CD8-positive, alpha-beta memory T cell (primary cell): ENCODE measurements at places on chromosomes 7 and 10.

DNA sequence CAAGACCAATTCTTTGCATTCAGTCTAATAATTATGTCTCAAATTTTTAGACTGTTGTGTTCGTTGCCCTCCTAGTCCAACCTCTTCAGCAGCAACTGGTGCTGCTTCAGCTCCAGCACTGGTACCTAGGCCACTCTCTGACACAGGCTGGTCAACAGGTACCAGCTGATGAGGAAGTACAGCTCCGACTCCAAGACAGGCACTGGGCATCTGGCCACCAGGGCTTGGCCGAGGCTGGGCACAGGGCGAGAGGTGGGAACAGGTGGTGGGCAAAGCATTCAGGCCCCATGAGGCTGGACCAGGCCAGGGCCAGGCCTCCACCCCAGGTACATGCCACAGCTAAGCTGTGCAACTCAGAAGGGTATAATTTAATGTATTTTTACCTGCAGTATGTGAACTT, 151.5 kb upstream of the AGR3 start:
- DNase-seq = no peak

DNA sequence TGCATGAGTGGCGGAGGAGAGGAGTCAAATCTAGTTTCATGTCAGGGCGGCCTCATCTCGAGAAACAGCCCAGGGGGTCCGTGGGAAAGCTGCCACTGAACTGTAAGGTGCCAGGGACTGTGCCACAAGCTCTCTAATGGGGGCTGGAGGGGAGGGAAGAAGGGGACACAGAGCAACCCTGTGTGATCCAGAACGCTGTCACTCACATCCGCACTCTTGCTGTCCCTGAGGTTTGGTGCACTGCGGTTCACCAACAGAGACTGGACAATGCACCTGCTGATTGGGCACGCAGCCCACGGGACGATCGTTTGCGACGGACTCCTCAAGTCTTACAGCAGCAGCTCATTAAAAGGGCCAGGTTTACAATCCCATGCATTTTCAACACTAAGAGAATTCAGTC, 47.7 kb downstream of the AMZ1 start:
- no peak for DNase-seq

DNA sequence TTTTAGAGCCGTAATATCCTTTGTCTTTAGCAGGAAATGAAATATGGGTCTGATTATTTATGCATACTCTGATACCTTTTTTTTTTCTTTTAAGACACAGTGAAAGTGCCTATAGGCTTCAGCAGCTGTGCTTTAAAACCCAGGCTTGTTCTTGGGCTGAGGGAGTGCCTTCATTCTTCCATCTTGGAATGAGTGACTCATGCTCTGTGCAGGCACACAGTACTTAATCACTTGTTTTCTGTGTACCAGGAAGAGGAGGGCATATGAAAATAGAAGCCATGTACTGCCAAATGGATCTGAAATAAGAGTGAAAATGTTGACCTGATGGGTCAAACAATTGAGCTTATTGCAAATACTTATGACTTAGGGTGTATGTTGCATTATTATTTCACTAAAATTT, 12.0 kb downstream of the INPP5F start:
- no peak for DNase-seq

DNA sequence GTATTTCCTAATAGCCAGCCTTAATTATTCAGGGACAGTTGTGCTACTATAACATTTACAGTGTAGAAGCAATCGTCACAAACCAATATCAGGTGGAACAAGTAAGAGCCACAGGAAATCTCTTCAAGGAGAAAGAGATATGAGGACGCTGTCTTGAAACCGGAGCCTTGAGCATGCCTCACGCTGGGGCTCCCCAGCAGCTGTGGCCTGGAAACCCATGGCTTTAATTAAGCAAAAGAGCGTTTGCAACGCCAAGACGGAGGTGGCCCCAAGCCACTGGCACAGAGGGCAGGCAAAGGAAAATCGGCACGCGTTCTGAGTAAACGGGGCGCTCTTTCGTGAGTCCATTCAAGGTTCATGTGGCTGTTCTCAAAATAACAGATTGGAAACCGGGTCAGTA, 84.4 kb downstream of the C10orf90 start:
- DNase-seq = no peak

DNA sequence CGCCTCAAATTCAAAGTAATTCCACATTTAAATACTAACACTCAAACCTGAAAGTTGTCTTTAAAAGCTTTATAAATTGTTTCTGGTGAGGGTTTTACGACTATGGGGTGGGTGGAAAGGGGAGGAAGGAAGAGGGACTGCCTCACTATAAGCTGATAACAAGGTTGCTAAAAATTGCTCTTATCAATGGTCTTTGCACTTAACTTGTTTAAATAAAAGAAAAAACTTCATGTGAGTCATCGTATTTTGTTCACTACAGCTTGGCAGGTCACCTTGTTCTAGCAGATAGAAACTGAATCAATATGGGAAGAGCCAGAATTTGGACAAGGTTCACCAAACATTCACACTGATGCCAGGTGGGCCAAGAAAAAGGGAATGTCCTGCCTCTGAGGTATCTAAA, 129.2 kb downstream of the TES start:
- no peak for DNase-seq

DNA sequence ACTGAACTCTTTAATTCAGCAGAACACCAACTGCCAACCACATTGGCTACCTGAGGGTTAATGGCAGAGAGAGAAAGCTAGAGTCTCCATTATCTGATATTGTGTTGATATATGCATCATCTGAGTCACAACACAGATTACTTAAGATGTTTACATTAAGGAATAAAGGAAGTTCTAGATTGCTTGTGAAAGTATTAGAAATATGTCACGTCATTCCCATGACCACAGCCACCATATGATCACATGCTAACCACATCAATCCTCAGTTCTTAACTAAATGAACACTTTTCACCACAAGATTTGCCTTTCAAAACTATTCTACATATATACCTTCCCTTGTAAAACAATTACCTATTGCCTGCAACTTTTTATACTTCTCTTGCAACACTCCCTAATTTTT, 337.9 kb downstream of the FGFR2 start:
- no peak for DNase-seq

DNA sequence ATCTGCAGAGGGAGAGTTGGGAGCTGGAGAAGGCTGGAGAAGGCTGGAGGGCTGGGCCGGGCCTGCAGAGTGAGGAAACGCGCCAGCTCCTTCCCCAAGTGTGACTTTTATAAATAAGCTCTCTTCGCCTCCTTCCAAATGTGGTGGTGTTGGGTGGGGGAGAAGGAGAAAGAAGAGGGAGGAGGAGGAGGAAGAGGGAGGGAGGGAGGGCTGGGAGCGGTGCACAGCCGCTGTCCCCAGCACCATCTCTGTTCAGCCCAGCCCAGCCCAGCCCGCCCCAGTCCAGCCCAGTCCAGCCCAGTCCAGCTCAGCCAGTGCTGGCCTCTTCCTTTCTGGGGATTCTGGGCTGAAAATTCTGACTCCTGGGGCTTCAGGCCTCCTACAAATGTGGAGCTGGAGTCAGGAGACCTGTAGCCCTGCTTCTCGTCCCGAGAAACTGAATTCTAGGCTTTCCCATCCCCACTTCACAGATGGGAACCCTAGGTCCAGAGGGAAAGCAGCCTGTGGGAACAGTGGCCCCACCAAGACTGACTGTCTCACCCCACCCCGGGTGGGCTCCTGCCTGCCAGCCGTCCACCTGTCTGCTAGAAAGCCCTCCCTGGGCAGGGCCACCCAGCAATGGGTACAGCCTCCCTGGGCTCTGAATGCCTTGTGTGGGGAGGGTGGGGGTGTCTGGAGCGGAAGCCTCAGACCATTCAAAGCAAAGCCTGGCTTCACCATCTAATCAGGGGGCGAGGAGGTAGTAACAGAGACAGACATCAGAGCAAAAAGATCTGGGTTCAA, 2.3 kb downstream of the STX1A start:
- DNase-seq = no peak

GRCh38 chr7:85324145-85324799, 137.4 kb upstream of the SEMA3D start:
- DNase-seq = no peak

DNA sequence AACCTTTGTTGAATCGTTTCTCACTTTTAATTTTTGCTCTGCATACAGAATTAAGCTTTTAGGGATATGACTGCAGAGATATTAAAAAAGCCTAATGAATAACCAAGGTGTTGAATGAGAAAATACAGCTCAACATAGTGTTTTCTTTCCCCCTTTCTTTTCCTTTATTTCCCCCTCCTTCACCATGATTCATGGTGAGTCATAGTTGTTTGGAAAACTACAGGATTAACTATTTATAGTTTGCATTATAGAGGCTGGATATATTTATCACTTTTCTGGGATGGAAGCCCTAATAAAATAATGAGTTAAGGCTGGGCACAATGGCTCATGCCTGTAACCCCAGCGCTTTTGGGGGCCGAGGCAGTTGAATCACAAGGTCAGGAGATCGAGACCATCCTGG, 115.0 kb downstream of the DNAJB9 start:
- no peak for DNase-seq

DNA sequence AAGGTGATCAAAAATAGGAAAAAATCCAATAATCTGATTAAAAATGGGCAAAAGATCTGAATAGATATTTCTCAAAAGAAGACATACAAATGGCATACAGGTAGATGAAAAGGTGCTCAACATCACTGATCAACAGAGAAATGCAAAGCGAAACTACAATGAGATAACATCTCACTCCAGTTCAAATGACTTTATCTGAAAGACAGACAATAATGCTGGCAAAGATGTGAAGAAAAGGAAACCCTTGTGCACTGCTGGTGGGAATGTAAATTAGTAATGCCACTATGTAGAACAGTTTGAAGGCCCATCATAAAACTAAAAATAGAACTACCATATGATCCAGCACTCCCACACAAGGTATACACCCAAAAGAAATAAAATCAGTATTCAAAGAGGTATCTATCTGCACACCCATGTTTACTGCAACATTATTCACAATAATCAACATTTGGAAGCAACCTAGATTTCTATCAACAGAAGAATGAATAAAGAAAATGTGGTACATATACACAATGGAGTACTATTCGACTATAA, 85.0 kb downstream of the LRRN3 start:
- no peak for DNase-seq

- DNase-seq = no peak
Measured at GRCh38 chr10:10589540-10590303, 427.9 kb upstream of the CELF2 start.

- DNase-seq = no peak
Measured at GRCh38 chr10:88172159-88172558, 308.7 kb downstream of the PTEN start.

GRCh38 chr10:33734393-33735155, 400.1 kb upstream of the NRP1 start:
- no peak for DNase-seq

- no peak for DNase-seq
Measured at GRCh38 chr7:18313965-18314364, 181.6 kb upstream of the HDAC9 start.

DNA sequence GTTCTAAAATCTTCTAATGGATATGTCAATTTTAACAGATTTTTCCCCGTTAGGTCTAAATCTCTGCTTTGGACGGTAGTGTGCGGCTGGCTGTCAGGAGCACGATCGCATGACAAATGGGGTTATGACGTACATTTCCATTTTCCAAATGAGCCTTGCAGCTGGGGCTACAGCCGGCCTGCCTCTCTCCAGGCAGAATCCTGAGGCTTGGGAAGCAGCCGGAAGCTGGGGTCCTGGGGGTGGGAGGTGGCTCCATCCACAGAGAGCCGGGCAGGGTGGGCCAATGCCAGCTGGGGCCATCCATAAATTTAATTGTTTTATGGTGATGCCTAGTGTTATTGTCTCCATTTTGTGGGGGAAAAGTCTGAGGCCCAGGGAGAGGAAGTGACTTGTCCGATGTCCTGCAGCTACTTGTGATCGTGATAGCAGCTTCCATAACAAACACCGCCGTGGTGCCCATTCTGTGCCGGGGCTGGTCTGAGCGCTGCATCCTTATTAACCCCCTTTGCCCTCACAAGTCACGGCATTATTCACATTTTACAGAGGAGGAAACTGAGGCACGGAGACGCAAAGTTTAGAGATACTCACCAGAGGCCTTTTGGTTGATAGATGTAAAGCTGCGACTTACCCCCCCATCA, 53.0 kb upstream of the EBF3 start:
- DNase-seq = no peak

GRCh38 chr10:98619446-98619845, 172.7 kb upstream of the HPS1 start:
- DNase-seq = no peak

GRCh38 chr7:134362587-134363483, 46.1 kb upstream of the SLC35B4 start:
- DNase-seq = no peak

- no peak for DNase-seq
Measured at GRCh38 chr10:126216632-126216961, 171.7 kb downstream of the ADAM12 start.

GRCh38 chr7:148434181-148434757, 156.3 kb upstream of the C7orf33 start:
- DNase-seq = no peak

DNA sequence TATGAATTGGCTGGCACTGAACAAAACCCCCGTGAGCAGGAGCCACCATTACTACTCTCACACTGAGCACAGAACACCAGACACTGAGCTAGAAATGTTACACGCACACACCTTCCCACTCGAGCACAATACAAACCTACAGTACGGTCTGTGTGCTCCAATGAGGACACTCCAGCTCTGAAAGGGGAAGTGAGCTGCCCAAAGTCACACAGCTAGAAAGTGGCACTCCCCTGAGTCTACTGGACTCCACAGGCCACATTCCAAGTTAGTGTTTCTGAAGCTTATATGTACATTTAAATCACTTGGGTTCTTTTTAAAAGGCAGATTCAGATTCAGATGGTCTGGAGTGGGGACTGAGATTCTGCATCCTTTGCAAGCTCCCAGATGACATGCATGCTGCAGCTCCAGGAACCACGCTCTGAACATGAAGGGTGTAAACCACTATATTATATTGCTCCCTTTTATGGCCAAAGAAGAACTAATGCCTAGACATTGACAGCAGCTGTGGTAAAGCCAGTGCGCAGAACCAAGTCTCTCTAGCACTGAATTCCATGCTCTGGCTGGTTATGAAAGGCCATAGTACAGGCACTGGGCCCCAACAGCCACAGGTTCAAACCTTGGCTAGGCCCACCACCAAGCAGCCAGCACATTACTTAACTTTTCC, 77.1 kb downstream of the FRMPD2 start:
- no peak for DNase-seq

DNA sequence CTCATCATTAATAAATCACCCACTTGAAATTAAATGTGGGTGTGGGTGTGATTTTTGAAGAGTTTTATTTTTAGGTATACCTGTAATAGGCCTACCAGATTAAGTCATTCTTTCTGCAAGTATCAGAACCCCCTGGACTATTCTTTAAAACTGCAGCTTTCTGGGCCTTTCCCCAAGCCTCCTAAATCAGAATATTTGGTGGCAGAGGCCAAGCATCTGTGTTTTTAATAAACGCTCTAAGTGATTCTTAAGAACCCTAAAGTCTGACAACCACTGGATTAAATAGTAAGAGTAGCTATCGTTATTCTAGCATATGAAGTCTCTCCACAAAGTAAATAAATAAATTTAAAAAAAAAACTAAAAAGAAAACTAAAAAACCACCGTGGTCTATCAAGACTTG, 703.0 kb upstream of the NRP1 start:
- DNase-seq = no peak

DNA sequence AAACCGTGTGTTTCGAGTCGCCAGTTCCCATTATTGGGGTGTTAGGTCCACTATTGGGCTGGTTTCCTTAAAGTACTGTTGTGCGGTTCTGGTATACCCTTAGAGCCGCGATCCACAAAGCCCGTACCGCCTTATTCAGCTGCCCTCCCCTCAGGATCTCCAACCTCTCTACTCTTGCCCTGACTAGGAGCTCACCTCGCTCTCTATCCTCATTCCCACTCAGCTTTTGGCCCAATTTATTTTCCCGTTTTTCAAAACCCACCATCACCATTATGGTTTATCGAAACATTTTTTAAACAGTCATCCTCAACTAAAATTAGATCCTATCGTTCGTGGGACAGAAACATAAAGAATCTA, 461 bp upstream of the ETV1 start:
- no peak for DNase-seq
